CD8-positive, alpha-beta memory T cell (primary cell): ENCODE measurements at places on chromosomes 11 and 22. TPM values are rescaled to one million over a fixed set of nuclear protein-coding genes. Genes with fewer than 3 reads are reported as not detected.

EMID1 gene
- 0.31 TPM for polyA plus RNA-seq

DNA sequence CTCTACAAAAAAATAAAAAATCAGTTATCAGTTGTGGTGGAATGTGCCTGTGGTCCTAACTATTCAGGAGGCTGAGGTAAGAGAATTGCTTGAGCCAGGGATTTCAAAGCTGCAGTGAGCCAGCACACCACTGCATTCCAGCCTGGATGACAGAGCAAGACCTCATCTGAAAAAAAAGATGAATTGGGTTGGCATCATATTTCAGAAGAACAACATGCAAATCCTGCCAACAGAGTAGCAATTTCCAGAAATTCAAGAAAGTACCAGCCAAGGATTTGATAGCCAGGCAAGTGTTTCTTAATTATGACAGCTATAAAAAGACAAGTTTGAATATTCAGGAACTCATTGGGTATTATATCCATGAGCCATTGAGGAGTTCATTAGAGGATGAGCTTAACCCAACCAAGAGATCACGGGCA is 75.2 kb downstream of the USP47 start:
- DNase-seq: no peak

DNA sequence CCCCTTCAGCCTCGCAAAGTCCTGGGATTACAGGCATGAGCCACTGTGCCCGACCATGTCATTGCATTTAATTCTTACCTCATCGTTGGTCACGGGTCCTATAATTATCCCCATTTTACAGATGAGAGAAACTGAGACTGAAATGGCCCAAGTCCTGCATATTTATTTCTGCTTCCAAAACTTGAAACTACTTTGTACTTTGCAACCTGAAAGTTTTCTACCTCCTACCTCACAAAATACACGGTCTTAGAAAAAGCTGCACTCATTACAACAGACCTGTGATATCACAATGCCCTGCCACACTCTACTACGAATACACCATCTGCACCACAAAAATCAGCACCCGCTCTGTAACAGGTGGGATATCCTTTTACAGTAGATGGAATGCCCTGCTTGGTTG is 189.1 kb downstream of the ADAMTS15 start:
- DNase-seq: no peak

DNA sequence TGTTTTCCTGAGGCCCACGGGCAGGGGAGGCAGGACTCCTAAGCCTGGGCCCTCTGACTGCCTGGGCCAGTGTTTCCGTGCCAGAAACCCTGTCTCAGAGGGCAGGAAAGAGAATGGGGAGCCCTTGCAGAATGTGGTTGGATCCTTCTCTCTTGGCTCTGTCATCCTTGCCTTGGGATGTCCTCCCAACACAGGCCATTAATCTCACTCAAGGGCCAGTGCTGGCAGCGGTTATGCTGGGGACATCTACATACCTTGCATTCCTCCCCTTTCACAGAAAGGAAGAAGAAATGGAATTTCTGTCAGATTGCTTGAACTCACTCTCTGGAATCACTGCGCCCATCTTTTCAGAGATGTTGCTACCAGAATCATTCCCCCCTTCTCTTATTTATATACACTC is 296.9 kb downstream of the KIRREL3 start:
- DNase-seq: no peak

GRCh38 chr11:897253-898142 is 13.1 kb downstream of the CHID1 start:
- no peak for DNase-seq

GRCh38 chr11:115528225-115528624 is 24.0 kb upstream of the CADM1 start:
- DNase-seq: no peak

GRCh38 chr22:49413146-49413545 is 414.5 kb downstream of the BRD1 start:
- DNase-seq: no peak

- DNase-seq: no peak
Observed at GRCh38 chr11:46366260-46366659, 15.2 kb upstream of the MDK start.

IL18 gene
- polyA plus RNA-seq: not detected

- no peak for DNase-seq
Observed at GRCh38 chr11:111363985-111364384, 15.1 kb downstream of the POU2AF1 start.

MYOD1 gene
- polyA plus RNA-seq: not detected

- DNase-seq: no peak
Observed at GRCh38 chr11:85886089-85887056, 31.2 kb downstream of the CCDC83 start.

DNA sequence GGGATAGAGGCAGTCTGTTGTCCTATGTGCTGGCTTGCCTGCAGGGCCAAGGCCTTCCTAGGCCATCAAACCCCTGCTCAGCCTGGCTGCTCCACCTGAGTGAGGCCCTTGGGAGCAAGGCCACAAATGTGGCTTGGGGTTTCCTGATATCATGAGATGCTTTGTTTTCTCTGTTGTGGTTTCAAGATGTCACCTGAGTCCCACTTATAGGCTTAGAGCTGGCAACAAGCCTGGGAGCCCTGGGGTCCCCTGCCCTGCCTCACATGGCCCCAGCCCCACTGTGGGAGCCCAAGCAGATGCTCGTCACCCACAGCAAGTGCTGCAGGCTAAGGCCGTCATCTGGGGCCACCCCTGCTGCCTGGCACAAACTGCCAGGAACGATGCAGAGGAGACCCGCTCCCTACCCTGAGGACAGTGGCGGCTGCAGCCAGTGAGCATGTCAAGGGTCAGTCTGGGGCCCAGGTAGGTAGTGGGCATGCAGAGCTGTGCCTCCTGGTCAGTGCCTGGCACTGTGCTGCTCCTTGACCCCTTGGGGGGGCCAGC is 75.4 kb upstream of the KCNQ1OT1 start:
- DNase-seq: no peak

- DNase-seq: no peak
Observed at GRCh38 chr11:37353192-37353591, 755.2 kb upstream of the RAG2 start.

- DNase-seq: no peak
Observed at GRCh38 chr11:23205156-23205871, 345.0 kb upstream of the CCDC179 start.

DNA sequence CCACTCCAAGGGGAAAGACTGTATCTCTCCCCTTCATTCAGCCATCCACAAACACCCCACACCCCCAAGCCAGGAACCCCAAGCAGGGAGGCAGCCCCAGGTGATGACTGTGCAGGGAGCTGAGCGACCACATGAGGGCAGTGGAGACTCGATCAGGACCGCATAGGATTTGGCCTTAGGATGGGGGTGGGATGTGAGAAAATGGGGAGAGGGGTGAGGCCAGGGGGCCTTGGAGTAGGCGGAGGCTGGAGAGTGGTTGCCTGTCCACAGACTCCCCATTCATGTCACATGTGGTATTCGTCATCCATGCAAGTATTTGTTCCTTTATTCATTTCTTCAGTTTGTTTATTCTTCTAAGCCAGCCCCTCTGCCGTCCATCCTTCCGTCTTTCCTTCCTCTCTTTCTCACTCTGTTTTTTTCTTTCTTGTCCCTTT is 2.7 kb upstream of the RHOD start:
- no peak for DNase-seq

- no peak for DNase-seq
Observed at GRCh38 chr11:99333621-99334020, 312.9 kb downstream of the CNTN5 start.

DNA sequence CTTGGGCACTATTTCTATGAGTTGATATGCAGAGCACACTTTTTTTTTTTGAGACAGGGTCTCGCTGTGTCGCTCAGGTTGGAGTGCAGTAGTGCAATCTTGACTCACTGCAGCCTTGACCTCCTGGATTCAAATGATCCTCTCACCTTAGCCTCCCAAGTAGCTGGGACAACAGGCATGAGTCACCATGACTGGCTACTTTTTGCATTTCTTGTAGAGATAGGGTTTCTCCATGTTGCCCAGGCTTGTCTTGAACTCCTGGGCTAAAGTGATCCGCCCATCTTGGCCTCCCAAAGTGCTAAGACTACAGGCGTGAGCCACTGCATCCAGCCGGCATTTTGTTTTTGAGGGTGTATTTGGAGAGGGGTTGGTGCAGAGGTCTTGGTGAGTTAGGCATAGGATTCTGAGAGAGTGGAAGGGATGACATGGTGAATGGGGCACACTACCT is 29.9 kb upstream of the MTCH2 start:
- DNase-seq: no peak

GLB1L3 gene
- polyA plus RNA-seq: 2.0 TPM

DNA sequence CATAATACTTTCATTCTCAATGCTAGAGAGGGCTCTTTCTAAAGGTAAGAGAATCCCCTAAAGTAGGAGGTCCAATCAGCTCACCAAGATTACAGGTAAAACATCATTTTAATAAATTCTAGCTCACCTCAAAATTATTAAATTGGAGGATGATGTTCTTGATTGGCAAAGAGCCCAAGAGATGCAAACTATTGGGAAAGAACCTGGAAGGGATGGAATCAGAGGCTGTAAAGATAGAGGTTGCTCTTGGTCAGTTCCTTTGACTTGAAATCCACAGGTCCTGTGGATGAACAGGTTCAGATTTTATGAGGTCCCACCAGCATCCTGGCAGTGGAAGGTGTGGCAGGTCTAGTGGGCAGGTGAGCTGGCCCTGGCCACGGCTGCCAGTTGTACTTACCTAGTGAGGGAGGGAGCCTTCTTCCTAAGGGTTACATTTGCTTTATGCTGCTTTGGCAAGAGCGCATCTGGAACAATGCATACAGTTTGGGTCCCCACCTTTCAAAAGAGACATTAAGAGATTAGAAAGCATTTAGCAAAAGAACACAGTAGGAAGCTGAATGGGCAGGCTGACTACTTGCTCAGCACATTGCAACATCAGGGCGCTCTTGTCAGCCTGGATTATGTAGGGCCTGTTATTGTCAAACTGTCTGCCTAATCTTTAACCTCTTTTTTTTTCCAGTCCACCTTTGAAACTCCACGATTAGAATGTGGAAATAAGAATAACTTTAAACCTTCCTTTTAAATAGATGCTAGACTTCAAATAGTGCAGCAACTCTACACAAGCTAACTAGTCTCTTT is 97.0 kb downstream of the RDX start:
- DNase-seq: no peak

GRCh38 chr11:46616551-46617133 is 385 bp downstream of the HARBI1 start:
- DNase-seq: no peak

ZC3H12C gene
- not detected for polyA plus RNA-seq

DNA sequence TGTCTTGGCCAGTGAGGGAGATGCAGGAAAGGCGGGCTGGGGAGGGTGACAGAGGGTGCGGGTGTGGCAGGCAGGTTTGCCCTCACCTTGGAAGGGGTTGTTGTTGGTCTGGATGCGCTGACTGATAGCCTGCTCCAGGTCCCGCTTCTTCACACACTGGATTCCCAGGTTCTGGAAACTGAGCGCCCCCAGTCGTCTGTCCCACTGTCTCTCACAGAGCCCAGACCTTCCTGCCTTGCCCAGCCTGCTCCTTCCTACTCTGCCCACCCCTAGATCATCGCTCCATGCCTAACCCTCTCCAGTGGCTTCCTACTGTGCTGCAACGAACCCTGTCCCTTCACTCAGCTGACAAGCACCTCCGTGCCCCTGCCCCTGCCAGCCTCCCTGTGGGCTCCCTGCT is 2.7 kb downstream of the RELA start:
- no peak for DNase-seq

GRCh38 chr11:86515297-86516094 is 140.8 kb downstream of the CCDC81 start:
- DNase-seq: no peak

KCTD14 gene
- 0.20 TPM for polyA plus RNA-seq

DCHS1 gene
- 1.5 TPM for polyA plus RNA-seq

GLYATL1 gene
- not detected for polyA plus RNA-seq

- DNase-seq: no peak
Observed at GRCh38 chr22:31020334-31020733, 51.3 kb downstream of the TUG1 start.

GRCh38 chr11:57085611-57086010 is 96.1 kb upstream of the LRRC55 start:
- no peak for DNase-seq

DNA sequence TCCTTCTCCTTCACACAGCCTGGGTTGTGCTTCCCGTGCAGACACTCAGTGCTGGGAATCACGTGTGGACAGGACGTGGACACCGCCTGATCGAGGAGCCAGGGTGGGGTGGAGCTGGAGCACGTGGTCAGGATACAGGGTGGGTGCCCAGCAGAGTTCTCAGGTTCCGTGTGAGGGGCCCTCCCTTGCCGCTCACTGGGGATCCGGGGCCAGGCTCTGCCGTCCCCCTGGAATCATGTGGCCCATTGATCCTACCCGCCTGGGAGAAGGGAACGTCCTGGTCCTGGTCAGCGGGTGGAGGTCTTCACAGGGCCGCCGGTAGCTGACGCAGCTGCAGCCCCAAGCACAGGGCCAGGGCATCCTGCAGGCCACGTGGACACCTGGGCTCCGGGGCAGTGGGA is 397.7 kb downstream of the TBC1D22A start:
- no peak for DNase-seq

ME3 gene
- not detected for polyA plus RNA-seq

P2RY2 gene
- not detected for polyA plus RNA-seq

PRR5L gene
- polyA plus RNA-seq: 43.0 TPM

- no peak for DNase-seq
Observed at GRCh38 chr11:35814720-35815305, 129.0 kb upstream of the LDLRAD3 start.

DNA sequence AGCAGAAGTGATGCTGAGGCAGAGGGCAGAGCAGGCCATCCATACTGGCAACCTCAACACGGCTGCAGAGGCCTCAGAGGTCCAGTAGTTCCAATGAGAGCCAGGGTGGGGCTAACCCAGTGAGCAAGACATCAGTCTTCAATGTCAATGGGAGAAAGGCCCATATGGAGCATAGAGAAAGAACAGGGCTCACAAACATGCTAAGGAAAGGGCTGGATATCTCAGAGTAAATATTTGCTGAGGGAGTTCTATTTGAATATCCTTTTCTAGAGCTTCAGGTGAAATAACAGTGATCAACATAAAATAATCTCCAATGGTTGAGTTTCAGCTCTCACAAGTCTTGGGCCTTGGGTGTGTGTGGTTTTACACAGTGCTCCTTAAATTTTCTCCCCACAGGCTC is 50.8 kb upstream of the CCDC90B start:
- DNase-seq: no peak

RTN4RL2 gene
- 0.28 TPM for polyA plus RNA-seq

DNA sequence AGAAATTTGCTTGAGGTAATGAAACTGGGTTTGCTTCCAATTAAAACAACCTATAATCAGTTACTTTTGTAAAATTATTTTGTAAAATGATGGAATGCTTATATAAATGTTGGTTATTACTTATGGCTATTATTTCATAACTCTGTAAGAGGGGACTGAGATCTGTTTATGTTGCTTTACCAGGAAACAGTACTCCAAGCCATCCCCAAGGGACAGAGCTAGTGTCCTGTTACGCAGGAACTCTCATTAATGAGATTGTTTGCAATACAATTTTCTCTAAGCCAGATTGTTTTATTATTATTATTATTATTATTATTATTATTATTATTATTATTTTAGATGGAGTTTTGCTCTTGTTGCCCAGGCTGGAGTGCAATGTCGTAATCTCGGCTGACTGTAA is 2.3 kb upstream of the NOX4 start:
- no peak for DNase-seq

- DNase-seq: no peak
Observed at GRCh38 chr11:102559839-102560238, 29.3 kb upstream of the MMP7 start.

RGL4 gene
- 58.4 TPM for polyA plus RNA-seq

GRCh38 chr11:116558504-116559211 is 214.1 kb downstream of the BUD13 start:
- DNase-seq: no peak

- no peak for DNase-seq
Observed at GRCh38 chr11:69173331-69173730, 17.6 kb downstream of the SMIM38 start.

SEC14L3 gene
- polyA plus RNA-seq: not detected

GRCh38 chr11:13339195-13340153 is 61.9 kb downstream of the BMAL1 start:
- DNase-seq: no peak
